SW480 (cell line): ENCODE measurements at places on chromosomes 1 and 21.

GRCh38 chr1:165451691-165452090 is 6.8 kb upstream of the RXRG start:
- DNase-seq = no peak

- DNase-seq = no peak
Measured at GRCh38 chr1:24393892-24394291, 19.7 kb downstream of the STPG1 start.

- no peak for DNase-seq
Measured at GRCh38 chr1:162206749-162207635, 137.5 kb downstream of the NOS1AP start.

DNA sequence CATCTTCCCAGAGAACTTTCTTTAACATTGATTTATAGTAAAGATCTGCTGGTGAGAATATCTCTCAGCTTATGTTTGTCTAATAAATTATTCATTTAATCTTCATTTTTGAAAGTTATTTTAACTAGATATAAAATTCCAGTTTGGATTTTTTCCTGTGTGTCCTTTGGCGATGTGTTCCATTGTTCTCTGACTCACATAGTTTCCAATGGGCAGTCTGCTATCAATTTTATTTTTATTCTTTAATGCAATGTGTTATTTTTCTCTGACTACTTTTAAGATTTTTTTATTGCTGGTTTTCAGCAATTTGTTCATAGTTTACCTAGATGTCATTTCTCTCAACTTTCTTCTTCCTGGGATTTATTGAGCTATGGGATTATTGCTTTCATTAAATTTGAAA is 325.2 kb upstream of the POGK start:
- DNase-seq = no peak

DNA sequence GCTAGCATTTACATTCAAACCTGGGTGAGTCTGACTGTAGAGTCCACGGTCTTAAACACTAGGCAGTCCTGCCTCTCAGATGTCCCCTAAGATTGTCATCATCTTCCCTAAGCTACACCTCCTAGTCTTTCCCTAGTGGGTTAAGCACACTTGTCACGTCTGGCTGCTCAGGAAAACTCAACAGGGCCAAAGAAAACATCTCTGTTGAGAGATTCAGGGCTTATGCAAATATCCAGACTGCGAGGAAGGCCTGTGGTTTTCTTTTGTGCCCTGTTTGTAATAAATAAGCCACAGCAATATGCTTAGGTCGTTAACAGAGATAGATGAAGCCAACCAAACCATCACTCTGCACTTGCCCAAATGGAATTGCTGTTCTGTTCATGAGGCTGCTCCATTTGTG is 472.6 kb upstream of the DEPDC1 start:
- no peak for DNase-seq
